ENCODE measurements at places on chromosomes 3 and 15.

DNA sequence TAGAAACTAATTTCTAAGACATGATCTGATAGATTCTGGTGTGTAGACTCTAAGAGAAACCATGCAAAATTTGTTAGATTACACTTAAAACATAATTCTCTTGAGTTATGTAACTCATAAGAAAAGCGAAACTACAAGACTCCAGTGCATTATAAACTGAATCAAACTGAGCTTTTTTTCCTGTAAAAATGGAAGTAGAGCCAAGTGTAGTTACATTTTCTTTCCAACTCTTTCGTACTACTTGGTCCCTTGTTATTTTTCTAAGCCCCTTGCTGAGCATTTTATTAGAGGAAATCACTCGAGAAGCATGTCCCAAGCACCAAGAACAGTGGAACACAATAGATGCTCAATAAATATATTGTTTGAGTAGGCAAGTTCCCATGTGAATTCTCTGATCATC is 130.2 kb downstream of the GADL1 start:
- no peak for DNase-seq

DNA sequence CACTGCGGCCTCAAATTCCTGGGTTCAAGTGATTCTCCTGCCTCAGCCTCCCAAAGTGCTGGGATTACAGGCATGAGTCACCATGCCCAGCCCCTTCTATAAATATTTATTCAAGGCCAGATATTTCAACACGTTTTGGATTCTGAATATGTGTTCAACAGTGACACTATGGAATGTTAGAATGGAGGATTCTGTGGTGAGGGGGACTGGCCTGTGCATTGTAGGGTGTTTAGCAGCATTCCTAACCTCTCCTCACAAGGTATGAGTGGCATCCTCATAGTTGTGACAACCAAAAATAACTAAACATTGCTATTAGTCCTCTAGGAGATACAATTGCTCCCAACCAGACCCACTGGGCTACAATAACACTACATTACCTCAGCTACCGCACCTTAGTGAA is 104.0 kb upstream of the ATP10A start:
- no peak for DNase-seq

DNA sequence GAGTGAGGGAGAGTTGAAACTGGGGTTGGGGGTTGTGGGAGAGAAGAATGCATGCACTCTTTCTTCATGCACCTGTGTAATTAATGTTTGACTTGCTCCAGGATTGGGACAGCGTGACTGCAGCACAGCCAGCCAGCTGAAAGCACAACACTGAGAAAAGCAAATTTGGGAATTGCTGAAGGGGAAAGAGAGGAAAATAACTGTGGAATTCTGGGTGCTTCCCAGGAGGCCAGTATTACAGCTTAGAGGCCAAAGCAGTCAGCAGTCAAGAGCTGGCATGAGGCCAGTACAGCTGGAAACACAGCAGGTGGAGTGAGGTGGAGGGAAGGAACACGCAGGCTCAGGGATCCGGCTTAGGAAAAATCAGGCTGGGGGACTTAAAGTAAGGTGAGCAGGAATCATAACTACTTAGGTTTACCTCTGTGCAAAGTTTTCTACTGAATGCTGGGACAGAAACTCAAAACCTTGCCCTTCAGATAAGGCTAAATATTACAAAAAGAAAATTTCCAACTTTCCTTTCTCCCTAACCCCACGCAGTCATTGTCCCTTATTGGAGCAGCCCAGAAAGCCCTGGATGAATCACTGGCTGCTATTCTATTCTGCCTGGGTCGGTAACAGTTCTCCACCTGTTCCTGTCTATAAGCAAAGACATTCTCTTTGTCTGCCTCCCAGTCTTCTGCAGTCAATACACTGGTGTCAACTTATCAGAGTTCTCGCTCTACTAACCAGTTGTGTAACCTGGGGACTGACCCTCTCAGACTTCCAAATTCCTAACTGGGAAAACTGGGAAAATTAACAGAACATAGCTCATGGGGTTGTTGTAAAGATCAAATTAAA is 167.2 kb downstream of the MAGI1 start:
- peak; percentile 87 for DNase-seq

- no peak for DNase-seq
These were observed 45.0 kb downstream of the ZNF860 start for GRCh38 chr3:32026593-32026992.

DNA sequence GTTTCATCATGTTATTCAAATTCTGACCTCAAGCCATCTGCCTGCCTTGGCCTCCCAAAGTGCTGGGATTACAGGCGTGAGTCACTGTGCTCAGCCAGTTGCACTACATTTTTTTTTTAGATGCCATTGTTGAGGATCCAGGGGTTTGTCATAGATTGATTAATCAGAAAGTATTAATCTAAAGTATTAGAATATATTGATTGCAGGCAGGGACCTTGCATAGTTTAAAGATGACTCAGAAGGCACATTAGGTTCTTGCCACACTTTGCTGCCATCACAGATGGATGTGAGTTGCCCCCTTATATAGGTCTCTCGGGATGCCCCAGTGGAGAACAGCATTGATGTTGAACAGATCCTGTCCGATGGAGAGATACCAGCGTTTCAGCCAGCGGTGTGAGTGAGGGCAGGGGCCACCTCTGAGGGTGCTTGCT is 41.1 kb downstream of the IGF1R start:
- peak; percentile 54 for DNase-seq

DNA sequence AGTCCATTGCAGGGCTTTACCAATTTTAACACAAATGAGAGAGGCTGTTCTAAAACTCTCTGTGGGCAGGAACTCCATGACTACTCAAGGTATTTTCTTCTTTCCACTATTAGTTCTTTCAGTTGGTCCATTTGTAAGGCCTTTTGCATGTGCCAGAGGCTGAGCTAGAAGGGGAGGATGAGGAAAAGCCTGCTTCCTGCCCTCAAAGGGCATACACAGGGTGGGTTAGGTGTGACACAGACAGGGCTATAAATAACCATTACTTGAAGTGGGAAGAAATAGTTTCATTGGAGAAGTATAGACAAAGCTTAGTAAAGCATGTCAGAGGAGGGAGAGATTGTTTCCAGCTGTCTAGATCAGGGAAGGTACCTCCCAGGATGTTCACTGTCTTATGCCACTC is 52.1 kb upstream of the PRTG start:
- DNase-seq, result no peak

GRCh38 chr3:143507735-143508580 is 340.3 kb downstream of the SLC9A9 start:
- no peak for DNase-seq

DNA sequence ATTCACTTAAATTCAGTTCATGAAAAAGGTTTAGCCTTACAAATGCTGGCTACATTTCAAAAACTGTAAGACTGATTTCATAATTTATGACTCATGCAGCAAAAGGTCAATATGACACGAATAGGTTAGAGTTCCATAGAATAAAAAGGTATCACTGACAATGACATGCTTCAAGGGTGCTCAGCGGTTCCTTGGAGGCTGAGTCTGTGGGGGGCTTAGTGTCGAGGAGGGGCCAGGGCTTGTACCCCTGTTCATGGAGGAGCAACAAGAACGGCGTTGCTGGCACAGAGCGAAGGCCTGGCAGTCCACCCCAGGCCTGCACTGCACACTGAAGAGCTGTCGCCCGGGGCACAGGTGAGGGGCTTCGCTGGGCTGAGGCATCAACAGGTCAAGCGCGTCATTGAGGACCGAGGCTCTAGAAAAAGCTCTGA is 174.2 kb downstream of the NR1D2 start:
- DNase-seq, result no peak

DNA sequence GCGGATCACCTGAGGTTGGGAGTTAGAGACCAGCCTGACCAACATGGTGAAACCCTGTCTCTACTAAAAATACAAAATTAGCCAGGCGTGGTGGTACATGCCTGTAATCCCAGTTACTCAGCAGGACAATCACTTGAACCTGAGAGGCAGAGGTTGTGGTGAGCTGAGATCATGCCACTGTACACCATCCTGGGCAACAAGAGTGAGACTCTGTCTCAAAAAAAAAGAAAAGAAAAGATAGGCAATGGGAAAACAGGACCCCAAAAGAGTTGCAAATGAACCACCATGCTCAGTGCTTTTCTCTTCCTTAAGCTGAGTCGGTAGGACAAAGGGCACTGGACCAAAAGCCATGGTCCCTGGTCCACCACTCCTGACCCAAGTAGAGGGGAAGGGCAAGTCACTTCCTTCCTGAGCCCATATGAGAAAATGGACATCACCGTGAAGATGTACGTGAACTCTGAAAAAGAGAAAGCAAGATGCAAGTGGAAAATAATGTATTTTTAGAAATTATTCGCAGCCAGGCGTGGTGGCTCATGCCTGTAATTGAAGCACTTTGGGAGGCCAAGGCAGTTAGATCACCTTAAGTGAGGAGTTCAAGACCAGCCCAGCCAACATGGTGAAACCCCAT is 2.6 kb downstream of the ITGB5 start:
- no peak for DNase-seq

DNA sequence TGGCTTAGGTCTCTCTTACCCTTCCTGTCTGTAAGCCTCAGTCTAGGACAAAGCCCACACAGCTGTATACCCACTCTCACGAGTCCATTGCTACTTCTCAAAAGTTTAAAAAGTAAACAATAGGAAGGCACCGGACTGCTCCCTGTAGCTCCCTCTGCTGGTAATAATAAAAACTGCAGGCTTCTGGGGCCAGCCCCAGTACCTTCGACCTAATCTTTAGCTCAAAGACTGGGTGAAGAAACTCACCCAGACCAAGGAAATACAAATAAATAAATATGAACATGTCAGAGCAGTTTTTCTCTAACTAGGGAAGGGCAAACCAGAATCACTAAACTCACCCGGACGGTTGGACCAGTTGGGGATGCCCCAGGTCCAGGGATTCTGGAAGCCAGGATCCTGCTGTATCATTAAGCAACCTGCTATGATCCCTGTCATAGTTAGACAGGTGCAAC is 5.0 kb downstream of the FAM219B start:
- DNase-seq, result peak; percentile 60

DNA sequence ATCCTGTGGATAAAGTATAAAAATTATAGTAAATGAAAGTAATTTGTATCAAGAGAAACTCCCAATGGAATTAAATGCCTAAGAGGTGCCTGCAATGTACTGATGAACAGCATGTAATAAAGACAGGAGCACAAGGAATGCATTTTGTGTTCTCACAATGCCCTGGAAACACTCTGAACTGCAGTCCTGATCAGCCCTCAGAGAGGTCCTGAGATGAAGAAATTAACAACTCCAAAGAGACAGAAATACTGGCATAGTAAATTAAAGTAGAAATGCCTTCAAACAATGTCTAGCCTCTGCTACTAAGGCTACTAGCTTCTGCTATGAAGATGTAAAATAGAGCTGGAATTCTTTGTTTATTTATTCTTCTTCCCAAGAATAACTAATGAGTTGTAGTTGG is 59.9 kb downstream of the CFAP20DC start:
- DNase-seq, result no peak

- no peak for DNase-seq
These were observed 20.0 kb upstream of the TRH start for GRCh38 chr3:129954514-129954913.

All from adrenal gland (tissue), 19 donors.